ENCODE measurements at places on chromosomes 12 and 14.

DNA sequence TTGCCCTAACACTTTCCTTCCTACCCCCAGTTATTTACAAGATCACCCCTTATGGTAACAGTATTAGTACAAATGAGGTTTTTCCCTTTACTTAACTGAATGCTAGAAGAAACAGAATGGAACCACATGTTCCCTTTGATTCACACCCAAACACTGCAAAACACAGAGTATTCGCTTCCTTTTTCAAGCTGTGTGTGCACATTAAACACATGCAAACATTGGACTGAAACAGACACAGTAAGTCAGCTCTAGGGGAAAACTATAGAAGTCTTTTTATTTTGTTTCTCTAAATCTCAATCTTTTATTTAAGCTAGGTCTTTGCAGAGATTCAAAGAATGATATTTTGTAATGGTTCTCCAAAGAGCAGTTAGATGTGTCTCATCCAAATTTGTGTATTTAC is 728.5 kb downstream of the DIO2 start:
- DNase-seq: no peak

DNA sequence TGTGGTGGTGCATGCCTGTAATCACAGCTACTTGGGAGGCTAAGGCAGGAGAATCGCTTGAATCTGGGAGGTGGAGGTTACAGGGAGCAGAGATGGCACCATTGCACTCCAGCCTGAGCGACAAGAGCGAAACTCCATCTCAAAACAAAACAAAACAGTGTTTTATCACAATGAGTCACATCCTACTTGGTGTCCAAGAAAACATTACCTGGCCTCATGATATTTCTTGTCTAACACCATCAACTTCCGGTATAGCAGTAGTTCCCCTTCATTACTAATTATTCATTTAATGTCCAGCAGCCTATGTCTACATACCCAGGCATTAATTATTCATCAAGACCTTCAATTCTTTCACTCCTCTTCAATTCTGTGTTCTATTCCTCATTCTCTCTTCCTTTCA is 115.5 kb downstream of the CCDC59 start:
- DNase-seq: no peak

DNA sequence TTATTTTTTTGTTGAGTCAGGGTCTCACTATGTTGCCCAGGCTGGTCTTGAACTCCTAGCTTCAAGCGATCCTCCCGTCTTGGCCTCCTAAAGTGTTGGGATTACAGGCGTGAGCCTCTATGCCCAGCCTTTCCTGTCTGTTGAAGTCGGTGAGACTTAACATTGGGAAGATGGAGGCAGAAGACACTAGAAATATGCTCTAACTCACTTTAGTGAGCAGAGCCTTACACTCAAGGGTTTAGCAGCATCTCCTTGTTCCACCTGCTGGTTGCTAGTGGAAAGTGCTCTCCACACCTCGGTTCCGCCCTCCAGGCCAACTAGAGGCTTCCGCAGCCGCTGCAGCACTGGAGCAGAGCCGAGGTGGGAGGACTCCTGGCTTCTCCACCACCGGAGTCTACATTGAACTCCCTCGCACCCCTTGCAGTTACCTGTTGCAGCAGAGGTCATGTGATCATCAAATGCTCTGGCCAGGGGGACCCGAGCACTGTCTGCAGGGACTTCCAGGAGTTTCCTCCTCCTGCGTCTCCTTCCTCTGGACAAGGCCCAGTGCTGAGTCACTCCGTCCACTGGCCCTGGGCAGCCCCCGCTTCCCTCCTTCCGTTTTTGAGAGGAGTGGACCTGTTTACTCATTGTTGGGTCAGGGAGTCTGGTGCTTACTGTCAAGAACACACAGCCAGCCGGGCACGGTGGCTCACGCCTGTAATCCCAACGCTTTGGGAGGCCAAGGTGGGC is 9.4 kb upstream of the HVCN1 start:
- DNase-seq: peak; percentile 62

DNA sequence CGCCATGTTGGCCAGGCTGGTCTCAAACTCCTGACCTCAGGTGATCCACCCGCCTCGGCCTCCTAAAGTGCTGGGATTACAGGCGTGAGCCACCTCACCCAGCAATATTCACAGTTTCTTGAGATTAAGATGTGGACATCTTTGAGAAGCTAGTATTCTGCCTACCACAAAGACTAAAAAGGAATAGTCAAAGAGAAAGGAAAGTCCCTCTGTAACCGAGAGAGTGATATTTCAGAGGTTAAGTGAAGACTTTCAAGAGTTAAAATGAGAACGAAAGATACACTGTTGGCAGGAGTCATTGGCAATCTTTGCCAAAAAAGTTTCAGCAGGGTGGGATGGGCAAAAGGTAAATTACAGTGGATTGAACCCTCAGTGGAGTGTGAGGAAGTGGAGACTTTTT is 15.6 kb downstream of the DGKA start:
- DNase-seq: no peak

DNA sequence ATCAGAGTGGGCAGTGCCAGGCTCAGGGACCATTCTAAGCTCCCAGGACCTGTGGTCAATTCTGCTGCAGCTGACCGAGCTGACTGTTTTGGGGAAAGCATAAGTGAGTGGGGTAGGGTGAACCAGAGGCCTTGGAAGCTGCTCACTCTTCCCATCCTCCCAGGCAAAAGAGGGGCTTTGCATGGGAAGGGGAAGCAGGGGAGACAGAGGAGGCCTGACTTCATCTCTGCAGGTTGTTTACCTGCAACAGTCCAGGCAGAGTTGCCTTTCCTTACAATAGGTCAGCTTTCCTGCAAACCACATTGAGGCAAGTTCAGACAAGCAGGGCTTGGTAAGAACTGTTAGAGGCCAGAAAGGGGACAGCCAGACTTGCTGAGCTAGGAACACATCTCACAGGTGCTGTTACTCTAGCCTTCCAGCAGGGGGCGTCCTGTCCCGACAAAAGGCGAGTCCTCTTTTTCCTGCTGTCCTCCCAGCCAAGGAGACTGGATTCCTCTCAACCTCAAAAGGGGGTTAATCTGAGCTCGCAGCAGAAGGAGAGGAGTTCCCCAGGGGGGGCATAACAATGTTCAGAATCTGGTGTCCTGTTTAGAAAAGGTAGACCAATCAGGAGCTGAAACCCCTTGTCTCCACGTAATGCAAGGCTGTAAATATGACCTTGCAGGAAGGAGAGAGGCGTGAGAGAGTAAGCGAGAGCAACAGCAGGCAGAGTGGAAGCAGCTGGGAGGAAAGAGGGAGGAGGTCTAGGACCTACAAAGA is 4.3 kb upstream of the DHRS2 start:
- DNase-seq: peak; percentile 47

GRCh38 chr12:51961834-51962233 is 10.3 kb downstream of the ACVR1B start:
- DNase-seq: no peak

- no peak for DNase-seq
Measured at GRCh38 chr14:68423686-68424085, 369.2 kb downstream of the ZFP36L1 start.

DNA sequence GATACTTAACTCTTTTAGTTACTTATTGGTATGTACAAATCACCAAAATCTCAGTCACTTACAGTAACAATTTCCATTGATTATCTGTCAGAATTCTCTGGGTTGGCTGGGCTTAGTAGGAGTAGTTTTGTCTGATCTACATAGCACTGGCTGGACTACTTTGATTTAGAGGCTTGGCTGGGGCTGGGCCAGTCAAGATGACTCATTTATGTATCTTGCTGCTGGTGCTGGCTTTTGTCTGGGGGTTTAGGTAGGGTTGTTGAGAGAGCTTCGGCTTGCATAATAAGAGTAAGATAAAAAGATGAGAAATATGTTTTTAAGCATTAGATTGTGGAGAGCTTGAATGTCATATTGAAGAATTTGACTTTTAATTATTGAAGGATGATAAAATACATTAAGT is 1093.7 kb downstream of the SLC6A15 start:
- DNase-seq: no peak

DNA sequence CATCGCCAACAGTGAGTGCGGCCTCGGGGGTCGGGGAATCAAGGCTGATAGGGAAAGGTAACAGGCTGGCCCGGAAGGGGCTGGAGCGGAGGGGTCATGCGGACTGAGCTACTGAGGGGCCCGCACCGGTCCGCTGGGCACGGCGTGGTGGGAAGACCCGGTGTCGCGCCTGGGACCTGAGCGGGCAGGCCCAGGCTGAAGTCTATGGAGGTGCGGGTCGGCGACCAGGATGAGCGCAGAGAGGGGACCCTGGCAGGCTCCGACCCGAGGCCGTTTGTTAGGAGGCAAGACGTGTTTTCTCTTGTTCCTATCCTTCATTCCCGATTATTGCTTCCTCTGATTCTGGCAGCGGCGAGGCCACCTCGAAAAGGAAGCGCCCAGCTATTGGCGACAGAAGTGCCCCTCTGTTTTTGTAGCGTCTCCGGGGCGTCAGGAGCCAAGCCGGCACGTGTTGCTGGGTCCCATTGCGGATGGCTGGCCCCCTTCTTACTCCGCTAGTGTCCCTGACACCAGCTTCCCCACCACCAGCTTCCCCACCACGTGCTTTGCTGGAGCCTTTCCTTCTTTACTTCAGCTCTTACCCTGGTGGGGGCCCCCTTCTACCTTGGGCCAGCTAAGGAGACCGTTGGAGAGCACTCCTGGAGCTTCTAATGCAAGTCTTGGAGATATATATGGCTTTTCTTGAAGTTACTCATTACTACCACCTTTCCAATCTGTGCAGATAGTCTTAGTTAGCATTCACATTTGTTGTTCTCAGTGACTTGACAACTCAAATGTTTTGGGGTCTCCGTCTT is 653 bp downstream of the PA2G4 start:
- DNase-seq: no peak

GRCh38 chr12:7705846-7706245 is 5.4 kb upstream of the DPPA3 start:
- DNase-seq: no peak

DNA sequence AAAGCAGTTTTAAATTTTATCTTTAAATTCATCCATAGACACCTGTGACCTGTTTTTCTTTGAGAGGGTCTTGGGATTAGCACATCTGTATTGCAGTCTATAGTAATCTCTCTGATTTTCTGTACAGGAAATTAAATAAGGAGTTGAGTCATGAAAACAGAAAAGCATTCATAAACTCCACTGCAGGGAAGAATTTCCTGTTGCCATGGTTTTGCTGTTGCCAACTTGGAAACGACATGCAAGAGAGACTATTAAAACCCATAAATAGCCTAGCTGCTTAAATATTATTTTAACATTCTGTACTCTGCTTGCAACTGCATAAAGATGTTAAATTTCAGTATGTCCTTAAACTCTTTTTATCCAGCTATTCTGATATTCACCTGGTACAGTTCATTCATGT is 281.0 kb upstream of the RGS6 start:
- no peak for DNase-seq

GRCh38 chr14:20757965-20758364 is 10.2 kb upstream of the EDDM3B start:
- no peak for DNase-seq

GRCh38 chr12:85834378-85834777 is 1.8 kb downstream of the RASSF9 start:
- no peak for DNase-seq

GRCh38 chr12:9115731-9116559 is at the start of gene A2M:
TSS of gene A2M (minus strand) at chr12:9115919. CDS start at chr12:9115849, 70 bp downstream.
- DNase-seq: no peak

- no peak for DNase-seq
Measured at GRCh38 chr12:106760184-106760531, 14.3 kb upstream of the RIC8B start.

- no peak for DNase-seq
Measured at GRCh38 chr14:92861856-92862745, 60.8 kb upstream of the CHGA start.

DNA sequence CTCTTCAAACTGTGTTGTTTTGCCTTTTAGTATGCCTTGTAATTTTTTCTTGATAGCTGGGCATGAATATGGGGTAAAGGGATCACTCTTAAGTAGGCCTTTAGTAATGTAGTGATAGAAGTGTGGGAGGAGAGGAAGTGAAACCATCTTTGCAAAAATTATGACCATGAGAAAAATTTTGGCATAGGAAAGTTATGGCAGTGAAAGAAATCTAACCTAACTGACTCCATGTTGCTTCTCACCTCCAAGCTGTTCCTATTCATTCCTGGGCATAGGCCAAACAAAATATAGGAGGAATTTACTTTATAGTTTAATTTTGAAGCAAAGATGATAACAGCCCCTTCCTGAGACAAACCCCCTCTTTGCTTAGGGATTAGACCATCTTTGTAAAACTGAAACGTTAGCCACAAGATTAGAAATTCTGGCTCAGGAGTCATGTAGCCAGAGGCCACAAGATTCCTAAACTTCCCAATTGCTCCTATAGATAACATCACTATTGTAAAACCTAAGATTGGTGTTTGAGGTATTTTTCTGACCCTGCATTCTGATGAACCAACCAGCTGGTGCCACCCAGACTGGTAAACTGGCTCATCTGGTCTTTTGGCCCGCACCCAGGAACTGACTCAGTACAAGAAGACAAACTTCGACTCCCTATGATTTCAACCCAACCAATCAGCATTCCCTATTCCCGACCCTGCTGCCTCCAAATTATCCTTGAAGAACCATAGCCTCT is 45.8 kb downstream of the CRADD start:
- no peak for DNase-seq

- no peak for DNase-seq
Measured at GRCh38 chr12:131672311-131672940, 38.5 kb upstream of the SFSWAP start.

- DNase-seq: peak; percentile 66
Measured at GRCh38 chr14:106372870-106373652, 846.7 kb downstream of the TMEM121 start.

- DNase-seq: no peak
Measured at GRCh38 chr12:49598527-49598926, 6.9 kb downstream of the FAM186B start.

- no peak for DNase-seq
Measured at GRCh38 chr14:103065861-103066260, 8.5 kb upstream of the CDC42BPB start.

- DNase-seq: no peak
Measured at GRCh38 chr14:89388853-89389252, 28.2 kb downstream of the FOXN3 start.

GRCh38 chr12:6229224-6230218 is 29.3 kb downstream of the CD9 start:
- no peak for DNase-seq

DNA sequence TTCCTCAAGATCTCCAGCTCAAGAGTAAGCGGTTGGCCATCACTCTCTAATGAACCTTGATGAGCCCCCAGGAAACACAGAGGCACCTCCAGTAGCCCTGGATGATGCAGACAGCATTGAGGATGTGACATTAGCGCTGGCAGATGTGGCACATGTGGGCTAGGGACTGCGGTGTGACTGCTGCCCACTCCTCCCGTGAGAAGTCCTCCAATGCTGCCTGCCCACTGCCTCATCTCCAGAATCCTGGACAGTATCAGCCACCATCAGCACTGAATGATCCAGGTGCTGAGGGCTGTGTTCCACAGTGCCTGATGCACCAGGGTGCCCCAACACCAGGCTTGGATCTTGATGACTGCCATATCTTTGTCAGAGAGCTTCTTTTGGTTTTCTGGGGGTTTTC is 412.6 kb downstream of the TMEM117 start:
- no peak for DNase-seq

DNA sequence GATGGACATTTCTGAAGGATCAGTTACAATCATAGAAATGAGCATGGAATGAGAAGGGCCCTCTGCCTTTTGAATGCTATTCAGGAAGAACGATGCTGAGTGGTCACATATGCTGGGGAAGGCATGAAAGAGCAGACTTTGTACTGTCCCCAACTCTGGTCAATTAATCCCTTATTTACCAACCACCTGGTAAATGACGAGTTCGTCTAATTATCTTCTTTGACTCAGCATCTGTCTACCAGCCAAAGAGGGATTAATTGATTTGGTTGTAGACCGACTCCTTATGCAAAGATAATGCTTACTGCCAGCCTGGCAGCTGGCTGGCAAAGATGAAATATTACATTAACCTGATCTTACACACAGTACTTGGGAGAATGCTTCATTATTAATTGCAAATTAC is 152.2 kb downstream of the CHST11 start:
- no peak for DNase-seq

GRCh38 chr12:65308601-65309071 is 30.2 kb downstream of the MSRB3 start:
- no peak for DNase-seq

All from NCI-H1930 (cell line).